CD4-positive, alpha-beta T cell treated with Interleukin-4 for 4 hours (primary cell): ENCODE measurements at places on chromosomes 2 and 18.

DNA sequence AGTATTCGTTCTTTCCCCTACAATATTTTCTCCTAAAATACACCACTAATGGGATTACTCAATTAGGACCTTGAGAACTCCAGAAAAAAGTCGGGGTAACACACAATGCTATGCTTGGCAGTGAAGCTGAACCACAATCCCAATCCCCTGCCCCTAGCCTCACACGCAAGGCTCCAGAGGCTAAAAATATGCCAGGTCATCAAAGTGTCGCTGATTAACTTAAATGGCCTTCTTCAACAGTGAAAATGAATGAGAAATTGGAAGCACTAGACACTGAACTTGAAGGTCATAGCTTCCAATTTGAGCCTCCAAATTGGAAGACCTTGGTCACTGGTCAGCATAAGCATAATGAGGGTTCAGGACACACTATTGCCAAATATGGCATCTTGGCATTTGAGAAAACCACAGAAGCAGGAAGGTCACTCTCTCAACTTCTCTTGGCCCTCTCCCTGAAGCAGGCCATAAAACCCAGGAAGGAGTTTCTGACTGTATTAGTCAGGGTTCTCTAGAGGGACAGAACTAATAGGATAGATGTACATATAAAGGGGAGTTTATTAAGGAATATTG is 86.0 kb upstream of the SATB2 start:
- DNase-seq = no peak

GRCh38 chr2:202909394-202910192 is 1.9 kb downstream of the WDR12 start:
- DNase-seq = no peak

DNA sequence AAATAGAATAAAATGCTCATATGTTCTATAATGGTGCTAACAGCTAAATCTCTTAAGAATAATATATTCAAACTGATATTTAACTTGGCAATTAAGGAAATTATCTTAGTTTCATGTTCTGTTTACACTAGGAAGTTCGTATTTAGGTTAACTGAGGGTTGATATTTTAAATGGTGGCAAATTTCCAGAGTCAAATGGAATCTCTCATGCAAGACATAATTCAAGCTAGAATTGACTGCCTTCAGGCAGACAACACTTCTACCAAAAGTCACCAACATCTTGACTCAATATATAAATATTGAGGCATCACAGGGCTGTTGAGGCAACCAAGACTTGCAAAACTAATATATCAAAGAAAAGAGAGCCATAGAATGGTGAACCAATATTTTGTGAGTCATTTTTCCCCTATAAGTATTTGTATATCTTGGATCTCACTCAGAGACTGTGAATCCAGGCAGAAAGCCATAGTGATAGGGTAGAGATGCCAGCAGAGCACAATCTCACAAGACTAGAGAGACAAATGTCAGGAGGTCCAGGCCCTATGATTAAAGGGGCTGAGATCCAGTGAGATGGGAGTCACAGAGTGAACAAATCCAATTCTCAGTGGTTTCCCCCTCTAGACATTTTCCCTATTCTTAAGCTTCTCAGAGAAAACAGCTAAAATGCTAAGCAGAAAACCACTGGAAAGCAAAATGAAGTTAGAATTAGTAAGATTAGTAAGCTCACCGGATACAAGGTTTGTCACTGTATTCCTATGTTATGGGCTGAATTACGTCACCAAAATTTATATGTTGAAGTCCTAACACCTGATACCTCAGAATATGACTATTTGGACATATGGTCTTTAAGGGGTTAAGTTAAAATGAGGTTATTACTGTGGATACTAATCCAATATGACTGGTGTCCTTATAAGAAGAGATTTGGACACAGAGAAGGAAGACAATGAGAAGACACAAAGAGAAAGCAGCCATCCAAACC is 358.2 kb upstream of the UBE2E3 start:
- no peak for DNase-seq

DNA sequence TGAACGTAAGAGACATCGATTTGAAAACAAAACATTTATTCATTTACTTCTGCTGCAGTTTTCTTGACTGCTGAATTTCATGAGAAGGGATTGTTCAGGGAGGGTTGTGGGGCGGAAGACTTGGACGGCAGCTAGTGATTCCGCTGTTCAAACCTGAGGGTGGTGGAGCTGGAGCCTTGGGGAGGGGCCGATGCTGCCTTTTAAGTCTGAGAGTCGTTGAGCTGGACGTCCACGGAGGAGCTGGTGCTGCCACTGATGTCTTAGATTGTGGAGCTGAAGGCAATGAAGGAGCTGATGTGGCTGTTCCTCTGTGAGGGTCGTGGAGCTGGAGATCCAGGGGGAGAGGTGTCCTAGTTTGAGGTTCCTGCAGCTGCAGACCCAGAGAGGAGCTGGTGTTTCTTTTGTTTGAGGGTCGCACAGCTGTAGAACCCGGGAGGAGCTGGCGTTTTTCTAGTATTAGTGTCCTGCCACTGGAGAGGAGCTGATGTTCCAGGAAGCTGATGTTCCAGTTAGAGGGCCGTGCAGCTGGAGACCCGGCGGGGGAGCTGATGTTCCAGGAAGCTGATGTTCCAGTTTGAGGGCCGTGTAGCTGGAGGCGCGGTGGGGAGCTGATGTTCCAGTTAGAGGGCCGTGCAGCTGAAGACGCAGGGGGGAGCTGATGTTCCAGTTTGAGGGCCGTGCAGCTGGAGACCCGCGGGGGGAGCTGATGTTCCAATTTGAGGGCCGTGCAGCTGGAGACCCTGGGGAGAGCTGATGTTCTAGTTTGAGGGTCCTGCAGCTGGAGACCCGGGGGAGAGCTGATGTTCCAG is 150.9 kb downstream of the RTP5 start:
- DNase-seq = no peak

GRCh38 chr18:47832348-47832747 is 98.1 kb downstream of the SMAD2 start:
- DNase-seq = no peak

DNA sequence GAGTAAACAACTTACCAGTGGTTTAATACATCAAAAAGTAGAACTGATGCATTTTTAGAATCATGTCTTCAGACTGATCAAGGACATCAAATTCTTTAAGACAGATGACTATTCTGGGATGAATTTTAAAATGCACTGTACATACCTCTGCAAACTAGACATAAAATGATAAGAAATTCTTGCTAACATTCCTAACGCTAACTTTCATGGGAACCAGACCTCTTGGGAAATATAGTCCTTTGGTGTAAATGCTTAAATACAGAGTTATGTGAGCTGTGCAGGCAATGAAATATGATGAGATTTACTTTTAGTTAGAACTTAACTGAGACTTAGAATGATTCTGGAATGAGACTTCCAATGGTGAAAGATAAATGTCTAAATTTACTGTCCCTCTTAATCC is 562.0 kb downstream of the NR4A2 start:
- DNase-seq = no peak

DNA sequence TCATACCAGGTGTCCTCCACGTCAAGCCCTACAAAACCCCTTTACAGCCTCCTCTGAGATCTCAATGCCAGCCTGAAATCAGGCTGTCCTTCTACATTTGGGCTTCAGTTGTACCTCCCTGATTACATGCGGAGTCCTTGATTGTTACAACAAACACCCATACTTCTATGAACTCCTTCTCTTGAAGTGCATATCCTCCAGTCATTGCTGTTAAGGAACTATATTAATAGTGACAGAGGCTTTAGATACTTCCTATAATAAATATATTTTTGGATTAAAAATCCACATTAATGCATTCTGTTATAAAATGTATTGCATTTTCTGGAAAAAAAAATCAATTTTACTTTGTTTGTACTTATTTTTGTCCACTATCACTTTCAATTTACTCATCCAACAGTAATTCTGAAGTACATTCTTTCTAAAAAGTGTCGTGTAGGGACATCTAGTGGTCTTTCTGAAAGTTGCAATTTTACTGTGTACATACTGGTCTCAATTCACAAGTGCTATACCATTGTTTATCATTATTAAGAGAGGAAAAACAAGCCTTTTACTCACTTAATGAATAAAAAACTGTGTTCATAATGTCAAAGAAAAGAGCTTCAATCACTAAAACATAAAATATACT is 316.4 kb downstream of the DSEL start:
- DNase-seq = peak; percentile 48

DNA sequence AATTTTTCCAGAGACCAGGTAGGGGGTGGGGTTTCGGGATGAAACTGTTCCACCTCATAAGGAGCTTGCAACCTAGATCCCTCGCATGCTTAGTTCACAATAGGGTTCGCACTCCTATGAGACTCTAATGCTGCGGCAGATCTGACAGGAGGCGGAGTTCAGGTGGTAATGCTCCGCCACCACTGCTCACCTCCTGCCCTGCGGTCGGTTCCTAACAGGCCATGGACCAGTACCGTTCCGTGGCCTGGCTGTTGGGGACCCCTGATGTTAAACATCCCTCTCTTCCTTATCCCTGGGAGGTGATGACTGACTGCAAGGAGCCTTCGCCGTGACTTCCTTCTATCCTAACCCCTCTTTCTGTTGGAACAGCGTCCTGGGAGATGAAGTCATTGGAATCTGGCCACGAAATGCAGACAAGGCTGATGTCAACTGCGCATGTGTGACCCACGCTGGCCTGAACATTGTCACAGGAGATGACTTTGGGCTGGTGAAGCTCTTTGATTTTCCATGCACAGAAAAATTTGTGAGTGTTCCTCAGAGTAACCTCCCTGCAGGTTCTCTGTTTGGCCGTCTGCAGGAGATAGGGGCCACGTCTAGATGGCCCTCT is 82.4 kb downstream of the RTN4 start:
- no peak for DNase-seq

DNA sequence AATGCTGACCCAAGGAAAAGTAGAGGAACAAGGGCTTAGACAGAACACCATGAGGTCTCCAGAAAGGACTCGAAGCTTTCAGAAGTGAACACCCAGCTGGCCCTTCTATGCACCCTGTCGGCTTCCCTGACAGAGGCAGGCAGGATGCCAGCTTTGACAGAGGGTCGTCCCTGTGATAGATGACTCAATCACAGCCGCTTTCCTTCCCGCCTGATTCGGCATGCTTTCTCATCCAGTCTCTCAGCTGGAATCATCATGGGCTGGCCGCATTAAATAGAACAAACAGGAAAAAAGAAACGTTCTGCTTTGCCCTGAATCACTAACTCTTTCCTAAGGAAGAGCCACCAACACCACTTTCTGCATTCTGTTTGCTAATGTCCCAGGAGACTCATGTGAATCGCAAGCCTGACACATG is 140.3 kb upstream of the RAB12 start:
- DNase-seq = no peak

DNA sequence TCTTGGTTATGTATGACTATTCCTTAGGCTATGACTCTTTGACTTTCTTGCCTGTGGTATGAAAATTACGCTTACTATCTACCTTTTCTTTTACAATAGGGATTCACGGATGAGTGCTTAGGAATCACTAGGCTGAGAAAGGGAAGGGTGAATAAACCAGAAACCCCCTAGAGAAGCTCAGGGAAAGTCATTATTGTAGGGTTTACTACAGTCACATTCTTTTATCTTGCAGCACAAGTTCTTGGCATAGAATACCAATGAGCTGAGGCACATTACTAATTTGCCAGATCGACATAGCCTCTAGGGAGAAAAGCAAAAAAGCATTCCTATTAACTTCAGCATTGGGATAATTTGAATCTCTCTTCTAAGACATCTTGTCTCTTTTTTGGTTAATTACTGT is 103.3 kb downstream of the ST6GAL2 start:
- no peak for DNase-seq

- DNase-seq = no peak
Measured at GRCh38 chr18:34767601-34768027, 57.5 kb downstream of the DTNA start.

DNA sequence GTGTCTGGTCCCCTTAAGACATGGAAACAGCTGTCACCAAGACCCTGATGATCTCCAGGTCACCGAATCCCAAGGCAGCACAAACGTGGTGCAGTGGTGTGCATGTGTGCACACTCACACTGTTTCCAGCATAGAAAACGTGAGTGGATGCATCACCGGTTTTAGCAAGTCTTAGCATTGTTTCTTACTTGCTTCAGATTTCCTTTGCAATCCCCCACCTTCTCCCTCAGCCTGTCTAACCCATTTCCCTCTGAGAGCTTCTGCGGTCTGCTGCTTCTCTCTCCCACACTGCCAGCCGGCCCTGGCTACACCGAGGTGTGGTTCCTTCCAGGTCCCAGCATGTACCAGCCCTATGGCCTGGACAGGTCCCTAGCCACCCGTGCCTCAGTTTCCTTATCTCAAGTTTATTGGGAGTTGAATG is 343.4 kb upstream of the HS6ST1 start:
- DNase-seq = no peak

DNA sequence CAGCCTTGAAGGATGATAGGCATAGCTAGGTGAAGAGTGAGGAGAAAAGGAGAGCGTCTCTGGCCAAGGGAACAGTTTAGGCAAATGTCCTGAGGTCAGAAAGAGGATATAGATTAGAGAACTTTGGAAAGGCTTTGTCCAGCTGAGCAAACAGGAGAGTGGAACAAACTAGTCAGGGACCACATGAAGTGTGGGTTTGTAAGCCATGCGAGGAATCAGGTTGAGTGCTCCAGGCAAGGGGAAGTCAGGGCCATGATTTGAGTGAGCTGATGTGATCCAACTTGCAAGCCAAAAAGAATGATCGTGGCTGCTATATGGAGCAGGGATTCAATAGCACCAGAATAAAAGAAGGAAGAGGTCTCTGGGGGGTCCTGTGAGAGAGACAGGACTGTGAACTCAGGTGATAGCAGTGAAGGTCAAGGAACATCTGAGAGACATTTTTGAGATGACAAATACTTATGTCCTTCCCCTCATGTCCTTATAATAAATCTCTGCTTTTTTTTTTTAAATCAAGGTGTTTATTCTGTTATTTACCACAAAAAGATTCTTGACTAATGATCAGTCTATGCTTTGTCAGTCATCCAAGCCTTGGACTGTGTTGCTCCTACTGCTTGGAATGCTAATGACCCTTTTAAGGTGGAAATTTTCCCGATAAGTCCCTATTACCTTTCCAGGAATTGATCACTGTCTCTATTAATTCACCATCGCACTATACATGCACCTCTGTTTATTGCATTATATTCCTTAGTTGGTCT is 472.6 kb downstream of the TXNL1 start:
- no peak for DNase-seq

- DNase-seq = no peak
Measured at GRCh38 chr2:45438872-45439665, 172.0 kb downstream of the SRBD1 start.

DNA sequence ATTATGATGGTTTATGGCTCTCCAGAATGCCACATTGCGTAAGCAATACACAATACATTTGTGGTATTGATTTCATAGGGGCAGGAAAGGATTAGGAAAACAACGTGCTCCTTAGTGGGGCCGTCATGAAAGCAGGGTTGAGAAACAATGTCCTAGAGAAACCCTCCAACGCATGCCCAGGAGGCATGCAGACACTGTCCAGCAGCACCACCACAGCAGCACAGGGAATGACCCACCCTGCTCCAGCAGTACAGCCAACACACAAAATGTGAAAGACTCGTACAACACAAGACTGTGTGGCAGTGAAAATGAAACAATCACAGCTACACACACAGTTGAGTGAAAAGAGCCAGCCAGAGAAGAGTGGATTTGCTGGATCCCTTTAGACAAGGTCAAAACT is 66.3 kb downstream of the FAM168B start:
- DNase-seq = no peak

- no peak for DNase-seq
Measured at GRCh38 chr2:127844973-127845372, 13.0 kb downstream of the POLR2D start.

GRCh38 chr2:29066271-29066860 is 8.0 kb downstream of the PCARE start:
- DNase-seq = no peak

GRCh38 chr2:75822336-75822735 is 111.6 kb upstream of the GCFC2 start:
- DNase-seq = no peak

GRCh38 chr2:208294482-208295024 is 28.5 kb downstream of the PIKFYVE start:
- no peak for DNase-seq

GRCh38 chr2:235910067-235910466 is 258.1 kb downstream of the GBX2 start:
- DNase-seq = no peak
